Stimulated activated CD8-positive, alpha-beta memory T cell treated with anti-CD3 and anti-CD28 coated beads, Interleukin-2, amount 100 ng/mL, for 1 hour (primary cell): ENCODE measurements at places on chromosomes 5 and 9.

DNA sequence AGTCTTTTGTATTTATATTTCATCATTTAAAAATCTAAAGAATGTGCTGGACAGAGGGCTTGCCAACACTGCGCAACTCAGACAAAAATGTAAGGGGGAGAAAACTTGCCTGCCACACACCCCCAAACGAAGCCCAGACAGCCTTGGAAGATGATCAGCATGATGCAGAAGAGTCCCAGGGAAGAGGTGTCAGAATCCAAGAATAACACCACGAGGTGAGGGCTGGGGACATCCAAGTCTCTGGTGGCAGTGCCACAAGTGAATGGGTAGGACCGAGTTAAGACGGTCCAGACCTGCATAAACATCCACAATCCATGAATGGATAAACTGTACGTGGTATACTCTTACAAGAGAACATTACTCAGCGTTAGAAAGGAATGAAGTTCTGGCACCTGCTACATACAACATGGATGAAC lies 10.4 kb downstream of the EPB41L4B start:
- no peak for DNase-seq

DNA sequence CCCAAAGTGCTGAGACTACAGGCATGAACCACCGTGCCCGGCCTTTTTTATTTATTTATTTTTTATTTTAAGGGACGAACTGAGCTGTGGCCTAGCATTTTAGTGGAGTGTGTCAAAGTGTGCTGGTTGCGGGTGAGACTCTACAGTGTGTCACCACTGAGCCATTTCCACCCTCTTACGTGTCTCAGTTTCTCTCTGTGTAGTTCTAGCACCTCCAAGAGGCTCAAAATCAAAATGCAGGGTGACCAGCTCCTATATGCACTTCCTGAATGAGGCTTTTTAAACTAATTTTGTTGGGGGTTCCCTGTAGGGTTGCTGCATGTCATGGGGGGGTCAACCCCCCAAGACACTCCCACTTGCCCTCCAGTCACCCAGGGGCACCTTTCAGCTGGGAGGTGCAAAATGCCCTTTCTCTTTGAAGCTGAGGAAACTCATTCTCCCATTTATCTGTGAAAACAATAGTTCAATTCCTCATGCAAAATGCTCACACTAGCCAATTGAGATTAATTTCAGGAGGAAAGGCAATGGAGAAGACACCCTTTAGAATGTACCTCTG lies 69.3 kb downstream of the COL15A1 start:
- DNase-seq = no peak

GRCh38 chr5:89276566-89277305 lies 393.8 kb upstream of the MEF2C start:
- no peak for DNase-seq

DNA sequence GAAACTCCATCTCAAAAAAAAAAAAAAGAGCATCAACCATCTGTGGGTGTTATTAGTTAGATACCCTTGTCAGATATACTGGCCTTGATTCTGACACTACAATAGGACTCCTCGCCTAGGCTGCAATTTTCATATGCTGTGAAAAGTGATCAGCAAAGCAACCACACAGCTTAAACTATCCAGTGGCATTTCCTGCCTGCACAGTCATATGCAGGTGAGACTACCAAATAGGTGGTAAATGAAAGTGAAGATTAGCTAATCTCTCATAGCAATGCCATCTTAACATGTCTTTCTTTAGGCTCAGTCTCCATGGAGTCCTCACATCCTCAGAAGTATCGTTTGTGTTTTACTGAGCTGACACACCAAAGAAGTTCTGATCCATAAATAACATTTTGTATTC lies 40.8 kb downstream of the GRAMD2B start:
- DNase-seq = no peak

GRCh38 chr5:62090953-62091352 lies 215.1 kb upstream of the KIF2A start:
- no peak for DNase-seq

DNA sequence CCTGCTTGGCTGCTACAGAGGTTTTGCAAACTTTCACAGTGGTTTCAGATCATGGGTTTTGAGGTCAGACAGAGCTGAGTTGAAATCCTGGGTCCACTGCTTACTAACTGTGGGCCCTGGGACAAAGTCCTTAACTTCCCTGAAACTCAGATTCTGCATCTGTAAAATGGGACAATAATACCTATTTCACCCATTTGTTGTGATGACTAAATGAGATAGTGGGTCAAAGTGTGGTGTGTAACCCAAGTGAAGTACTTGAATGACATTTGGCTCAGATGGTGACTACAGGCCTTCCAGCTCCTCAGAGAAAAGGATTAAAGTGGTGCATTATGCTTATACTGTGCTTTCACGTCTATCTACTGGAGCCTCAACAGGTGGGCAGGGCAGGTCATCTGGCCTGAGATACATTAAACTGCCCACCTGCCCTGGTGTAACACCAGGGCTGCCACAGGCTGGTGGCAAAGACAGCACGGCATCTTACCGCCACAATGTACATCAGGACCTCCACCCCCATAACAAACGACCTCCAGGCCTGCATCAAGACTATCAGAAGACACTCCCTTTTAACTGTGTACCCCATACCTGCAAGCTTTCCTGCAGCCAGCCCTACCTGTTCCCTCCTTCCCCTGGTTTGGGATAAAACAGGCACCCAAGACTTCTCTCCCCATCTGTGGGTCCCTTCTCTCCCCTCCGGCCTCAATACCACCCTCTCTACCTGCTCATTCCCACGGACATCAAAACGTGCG lies 846 bp upstream of the TRAF1 start:
- no peak for DNase-seq

- no peak for DNase-seq
Observed at GRCh38 chr9:74556685-74557084, 59.5 kb downstream of the RORB start.

GRCh38 chr5:146520731-146521130 lies 4.7 kb upstream of the GPR151 start:
- no peak for DNase-seq

DNA sequence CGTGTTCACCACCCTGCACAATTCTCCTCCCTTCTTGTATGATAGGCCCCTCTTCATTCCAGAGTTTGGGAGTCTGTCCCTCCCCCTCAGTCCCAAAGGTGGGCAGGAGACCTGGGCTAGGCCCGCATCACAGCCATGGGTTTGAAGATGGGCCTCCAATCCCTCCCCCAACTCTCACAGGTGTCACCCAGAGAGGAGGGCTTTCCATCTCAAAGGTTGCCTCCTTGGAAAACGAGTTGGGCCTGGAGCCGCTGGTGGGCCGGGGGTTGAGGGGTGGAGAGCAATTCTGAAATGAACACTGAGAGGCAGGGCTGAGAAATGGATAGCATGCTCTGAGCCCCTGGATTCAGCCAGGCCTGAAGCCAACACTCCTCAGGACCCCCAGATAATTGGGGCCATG lies 6.2 kb downstream of the ADAMTS2 start:
- DNase-seq = no peak

DNA sequence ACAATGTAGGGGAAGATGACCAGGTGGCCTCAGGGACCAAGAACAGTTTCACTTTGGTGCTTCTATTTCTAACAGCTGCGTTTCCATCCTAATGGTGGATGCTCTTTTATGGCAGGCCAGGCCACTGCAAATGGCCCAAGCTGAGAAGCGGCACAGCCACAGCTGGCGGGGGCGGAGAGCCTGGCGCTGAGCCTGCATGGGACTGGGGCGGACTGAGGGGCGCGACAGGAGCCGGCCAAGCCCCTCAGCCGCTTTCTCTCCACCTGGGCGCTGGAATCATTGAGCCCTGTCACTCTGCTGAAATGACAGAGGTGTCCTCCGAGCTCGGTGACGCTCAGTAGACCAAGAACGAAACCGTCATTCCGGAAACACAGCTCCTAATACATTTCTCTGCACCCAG lies 317.3 kb upstream of the PDE4D start:
- DNase-seq = no peak

DNA sequence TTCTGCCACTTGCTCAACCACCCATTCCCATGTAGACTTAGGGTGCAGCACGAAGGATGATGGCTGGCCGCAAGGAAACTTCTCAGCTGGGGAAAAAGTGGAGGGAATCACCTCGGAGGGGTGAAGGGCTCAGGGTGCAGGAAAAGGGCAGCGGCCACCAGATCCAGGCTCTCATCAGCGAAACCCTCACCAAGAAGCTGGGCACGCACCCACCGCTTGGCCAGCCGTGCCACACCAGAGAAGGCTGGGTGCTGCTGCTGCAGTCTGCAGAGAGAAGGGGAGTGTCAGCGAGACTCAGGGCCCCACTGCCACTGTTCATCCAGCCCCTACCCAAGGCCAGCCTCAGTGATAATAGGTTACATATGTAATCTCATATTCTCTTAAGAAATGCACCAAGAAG lies 8.6 kb downstream of the NOL6 start:
- no peak for DNase-seq

- no peak for DNase-seq
Observed at GRCh38 chr9:113996531-113997001, 81.5 kb downstream of the AMBP start.

- DNase-seq = no peak
Observed at GRCh38 chr5:138663561-138663960, 88.4 kb upstream of the HSPA9 start.

DNA sequence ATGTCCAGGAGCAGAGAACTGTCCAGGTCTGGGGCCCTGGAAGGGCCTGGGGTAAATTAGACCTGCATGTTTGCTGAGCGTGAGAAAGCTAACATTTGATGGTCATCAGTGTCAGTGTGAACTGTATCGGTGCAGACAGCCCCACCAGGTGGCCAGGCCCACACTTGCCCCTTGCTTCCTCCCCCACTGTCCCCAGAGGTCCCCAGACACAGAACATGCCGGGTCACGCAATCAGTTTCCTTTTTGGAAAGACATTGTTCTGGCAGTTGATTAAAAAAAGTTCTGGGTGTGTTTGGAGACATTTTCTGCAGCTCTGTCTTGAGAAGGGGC lies 1.5 kb downstream of the NKD2 start:
- DNase-seq = no peak

DNA sequence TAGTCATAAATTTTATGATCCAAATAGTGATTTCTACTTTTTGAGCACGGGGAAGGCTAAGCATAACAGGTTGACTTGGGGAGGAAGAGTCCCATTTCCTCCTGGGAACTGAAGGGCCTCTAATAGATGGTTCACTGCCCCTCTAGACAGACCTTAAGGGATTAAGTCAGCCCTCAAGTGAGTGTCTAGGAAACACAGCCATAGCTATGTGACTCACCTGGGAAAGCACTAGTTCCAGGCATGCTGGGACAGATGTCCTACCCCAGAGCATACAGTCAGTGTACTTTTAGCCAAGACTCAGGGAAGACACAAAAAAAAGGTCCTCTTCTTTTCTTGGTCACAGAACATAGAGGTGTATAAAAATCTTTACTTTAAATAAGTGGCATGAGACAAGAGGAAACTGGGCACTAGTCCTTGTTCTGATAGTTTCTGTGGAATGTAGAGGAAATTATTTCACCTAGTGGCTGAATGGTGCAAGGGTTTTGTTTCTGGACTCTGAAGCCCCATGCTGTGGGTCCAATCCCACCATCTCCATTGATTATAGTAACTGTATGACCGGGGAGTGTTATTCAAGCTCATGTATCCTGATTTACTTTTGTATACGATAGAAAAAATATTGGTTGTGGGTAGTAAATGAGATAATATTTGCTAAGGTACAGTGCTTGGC lies 86.0 kb downstream of the NREP start:
- no peak for DNase-seq

DNA sequence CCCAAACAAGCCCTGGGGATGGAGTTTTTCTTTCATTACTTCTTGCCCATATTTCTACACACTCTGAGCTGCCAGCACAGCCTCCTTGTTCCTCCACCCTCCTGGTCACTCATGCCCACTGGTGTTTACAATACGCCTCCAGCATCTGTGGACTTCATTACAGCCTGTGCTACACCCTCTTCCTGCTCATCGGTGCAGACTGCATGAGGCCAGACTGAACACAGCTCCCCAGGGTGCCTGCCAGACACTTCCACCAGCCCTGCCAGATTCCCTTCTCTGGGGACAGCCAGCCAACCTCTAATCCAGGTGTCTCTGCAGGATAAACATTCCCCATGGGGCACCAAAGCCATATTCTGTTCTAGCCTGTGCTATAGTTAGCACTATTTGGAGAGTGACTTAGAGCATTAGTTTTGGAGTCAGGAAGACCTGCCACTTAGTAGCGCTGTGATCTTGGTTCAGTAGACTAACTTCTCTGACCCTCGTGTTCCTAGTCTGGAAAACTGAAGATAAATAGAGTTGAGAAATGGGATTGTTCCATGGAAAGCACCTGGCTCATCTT lies 163.8 kb upstream of the KLF4 start:
- no peak for DNase-seq

DNA sequence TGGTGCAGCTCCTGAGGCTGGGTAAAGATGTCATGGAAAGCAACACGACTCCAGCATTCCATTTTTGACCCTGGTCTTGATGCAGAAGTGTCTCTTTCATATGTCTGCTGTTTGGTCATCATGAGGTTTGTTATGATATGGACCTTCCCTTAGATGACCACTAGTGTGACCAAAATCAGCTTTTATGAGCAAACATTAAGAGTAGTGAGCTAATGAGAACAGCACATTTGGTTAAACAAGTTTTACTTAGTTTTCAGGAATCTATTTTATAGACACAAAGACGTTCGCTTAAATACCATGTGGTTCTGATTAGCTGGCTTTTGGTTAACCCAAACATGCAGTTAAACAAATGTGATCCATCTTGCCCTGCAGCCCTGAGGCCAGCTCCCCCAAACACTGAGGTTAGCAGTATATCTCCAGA lies 56.7 kb upstream of the ACTBL2 start:
- DNase-seq = no peak

- DNase-seq = no peak
Observed at GRCh38 chr5:64384765-64385164, 121.0 kb upstream of the RGS7BP start.

DNA sequence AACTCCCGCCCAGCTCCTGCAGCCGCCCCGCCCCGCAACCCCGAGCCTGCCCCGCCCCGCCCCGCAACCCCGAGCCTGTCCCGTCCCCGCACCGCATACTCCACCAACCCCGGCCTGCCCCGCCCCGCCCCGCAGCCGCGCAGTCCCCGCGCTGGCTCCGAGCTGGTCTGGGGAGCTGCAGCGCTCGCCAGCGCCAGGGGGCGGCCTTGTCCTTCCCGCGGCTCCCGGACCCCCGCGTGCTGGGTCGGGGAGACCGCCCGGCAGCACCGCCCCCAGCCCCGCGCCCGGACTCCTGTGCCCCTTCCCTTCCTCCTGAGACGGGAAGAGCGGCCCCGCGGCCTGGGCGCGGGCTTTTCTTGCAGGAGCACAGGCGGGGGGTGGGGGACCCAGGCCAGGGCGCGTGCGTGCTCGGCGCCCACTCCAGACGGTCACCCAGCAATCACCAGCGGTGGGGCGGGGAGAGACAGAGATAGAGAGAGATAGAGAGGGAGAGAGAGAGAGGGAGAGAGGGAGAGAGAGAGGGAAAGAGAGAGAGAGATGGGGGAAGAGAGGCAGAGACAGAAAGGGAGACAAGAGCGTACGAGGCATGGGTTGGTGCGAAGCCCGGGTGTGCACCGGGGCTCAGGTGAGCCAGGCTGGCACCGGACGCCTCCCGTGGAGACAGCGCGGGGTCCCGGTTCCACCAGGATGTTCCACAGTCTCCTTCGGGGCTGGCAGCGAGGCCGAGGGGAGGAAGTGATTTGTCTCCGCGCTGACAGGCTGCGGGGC lies 14.7 kb upstream of the TMEM250 start:
- DNase-seq = no peak

- no peak for DNase-seq
Observed at GRCh38 chr9:137611623-137612609, 6.4 kb downstream of the ARRDC1 start.

GRCh38 chr9:133129001-133129795 lies 8.2 kb upstream of the RALGDS start:
- no peak for DNase-seq

GRCh38 chr9:109355564-109356297 lies 34.9 kb upstream of the EPB41L4B start:
- DNase-seq = no peak

- DNase-seq = no peak
Observed at GRCh38 chr9:88183798-88184495, 45.7 kb upstream of the SPATA31C2 start.
